Activated gamma-delta T cell treated with Interleukin-2 at 50 U/mL for 16 hours (primary cell): ENCODE measurements at places on chromosomes 11 and 22.

GRCh38 chr11:65536412-65537295 is 11.8 kb downstream of the SCYL1 start:
- no peak for DNase-seq

DNA sequence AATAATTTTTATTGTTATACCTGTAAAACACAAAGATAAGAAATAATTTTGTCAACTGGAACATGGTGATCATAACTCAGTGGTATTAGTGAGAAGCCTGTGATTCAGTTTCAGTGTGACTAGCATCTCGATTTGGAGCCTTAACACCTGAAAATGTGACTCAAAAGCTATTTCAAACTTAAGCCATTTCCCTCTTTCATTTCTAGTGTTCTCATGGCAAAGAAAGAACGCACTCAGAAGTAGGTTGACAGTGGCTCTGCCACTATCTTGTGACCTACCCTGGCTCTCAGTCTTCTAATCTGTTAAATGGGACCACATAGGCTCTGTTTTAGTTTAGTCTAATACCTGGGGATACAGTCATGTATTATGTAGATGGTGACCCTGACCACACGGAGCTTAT is 62.7 kb downstream of the ISX start:
- no peak for DNase-seq

DNA sequence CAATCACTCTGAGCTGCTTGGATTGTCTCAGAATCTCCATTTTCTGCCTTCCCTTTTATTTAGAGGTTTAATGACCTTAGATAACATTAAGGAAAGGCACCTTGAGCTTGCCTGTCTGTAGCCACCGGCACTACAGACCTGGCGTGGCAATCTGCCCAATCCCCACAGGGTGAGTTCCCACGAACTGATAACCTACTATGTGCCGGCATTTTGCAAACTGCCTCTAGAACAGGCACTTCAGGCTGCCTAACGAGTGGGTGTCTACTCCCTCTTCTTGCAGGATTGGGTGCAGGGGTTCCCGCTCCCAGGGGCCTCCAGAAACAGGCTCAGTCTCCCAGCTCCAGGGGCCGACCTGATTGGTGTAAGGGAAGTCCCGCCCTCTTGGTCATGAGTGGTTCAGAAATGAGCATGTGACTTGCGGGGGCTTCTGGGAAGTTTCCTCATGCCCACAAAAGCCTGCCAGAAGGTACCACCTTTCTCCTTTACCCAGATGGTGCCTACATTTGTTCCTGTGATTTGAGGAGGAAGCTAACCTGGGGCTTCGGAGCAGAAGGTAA is 120.0 kb upstream of the LDLRAD3 start:
- DNase-seq, result no peak

GRCh38 chr22:38965614-38966379 is 8.4 kb downstream of the APOBEC3A start:
- DNase-seq, result no peak

GRCh38 chr22:17769013-17769715 is 5.1 kb downstream of the BID start:
- no peak for DNase-seq

- no peak for DNase-seq
These were observed 614.6 kb downstream of the TBC1D22A start for GRCh38 chr22:47376901-47377505.
